NCI-H187 (cell line): ENCODE measurements at places on chromosomes 5 and 9.

DNA sequence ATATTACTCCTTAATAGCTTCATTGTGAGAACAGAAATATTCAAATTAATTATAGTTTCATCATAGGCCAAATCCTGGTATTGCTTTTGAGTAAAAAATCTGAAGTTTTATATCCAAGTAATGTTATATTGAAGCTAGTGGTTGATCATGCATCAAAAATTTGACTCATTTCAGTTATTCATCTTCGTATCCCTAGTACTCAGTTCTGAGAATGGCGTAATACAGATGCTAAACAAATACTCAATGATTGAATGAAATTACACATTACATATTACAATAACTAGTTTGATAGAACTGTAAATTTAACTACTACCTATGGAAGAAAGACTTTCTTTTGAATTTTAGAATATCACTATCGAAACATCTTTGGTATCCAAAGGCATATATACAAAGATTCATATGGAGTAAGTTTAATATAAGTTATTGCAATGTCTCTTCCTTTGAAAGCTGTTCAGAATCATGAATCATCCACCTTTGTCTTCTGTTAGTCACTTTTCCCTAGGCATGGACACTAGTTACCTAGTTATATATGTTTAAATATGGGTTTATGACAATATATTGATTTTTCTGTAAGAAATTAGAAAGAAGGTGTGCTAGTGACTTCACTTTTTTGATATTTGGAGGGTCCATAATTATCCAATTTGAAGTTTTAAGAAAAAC, 5.0 kb upstream of the ZNF462 start:
- no peak for DNase-seq

DNA sequence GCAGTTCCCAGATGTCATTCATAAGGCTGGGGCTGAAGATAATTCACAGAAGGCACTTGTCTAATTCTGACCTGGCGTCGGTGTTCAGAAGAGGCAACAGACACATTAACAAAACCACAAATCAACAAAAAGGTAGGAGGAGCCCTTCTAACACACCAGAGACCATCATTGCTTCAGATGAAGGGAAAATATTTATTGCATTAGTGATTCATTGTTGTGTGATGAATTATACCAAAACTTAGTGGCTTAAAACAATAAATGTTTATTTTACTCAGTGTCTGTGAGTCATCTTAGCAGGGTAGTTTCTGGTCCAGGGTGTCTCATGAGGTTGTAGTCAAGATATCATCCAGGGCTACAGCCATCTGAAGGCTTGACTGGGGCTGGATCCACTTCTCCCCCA, 91.3 kb upstream of the KIF2A start:
- no peak for DNase-seq

DNA sequence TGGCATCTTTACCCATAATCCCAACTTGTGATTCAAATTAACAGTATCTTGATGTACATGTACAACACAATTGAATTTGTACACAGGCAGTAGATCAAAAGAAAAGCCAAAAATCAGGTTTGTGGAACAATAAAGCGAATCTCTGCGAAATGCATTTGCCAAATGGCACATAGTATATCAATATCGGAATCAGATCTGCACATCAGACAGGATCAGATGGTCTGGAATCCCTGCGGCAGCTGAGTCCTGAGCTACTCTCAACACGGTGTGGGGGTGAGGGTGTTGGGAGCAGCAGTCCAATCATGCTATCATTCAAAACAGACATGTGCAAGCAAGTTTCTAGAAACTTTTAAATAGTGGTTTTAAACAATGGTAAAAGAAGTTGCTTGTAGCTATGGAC, 358.3 kb downstream of the SEMA5A start:
- DNase-seq: no peak

- no peak for DNase-seq
These were observed 30.7 kb downstream of the MED10 start for GRCh38 chr5:6347673-6348072.

DNA sequence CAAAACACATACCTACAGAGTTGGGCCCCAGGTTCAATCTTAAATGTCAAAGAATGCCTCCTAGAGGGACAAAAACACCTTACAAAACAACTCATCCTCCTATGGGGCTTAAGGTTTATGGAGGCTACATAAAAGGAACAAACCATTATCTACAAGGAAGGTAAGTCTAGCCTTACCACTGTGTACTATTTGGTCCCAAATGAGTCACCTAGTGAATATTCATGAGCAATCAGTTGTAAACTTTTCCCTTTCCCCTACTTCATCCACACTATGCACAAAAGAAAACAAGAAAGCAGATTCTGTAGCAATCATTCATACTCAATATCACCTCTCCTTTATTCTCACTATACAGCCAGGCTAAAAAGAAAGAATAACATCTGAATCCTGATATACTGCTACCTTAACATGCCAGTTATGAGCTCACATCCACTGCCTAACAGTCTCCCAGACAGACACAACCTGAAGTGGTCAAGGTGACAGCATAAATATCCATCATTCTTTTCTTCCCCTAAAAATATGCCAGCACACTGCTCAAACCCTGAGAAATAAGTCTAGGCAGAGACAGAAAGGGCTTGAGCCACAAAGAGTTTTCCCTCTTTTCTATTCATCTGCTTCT, 6.2 kb downstream of the OXCT1 start:
- DNase-seq: no peak

- no peak for DNase-seq
These were observed 54.7 kb upstream of the TSLP start for GRCh38 chr5:111016801-111017200.

DNA sequence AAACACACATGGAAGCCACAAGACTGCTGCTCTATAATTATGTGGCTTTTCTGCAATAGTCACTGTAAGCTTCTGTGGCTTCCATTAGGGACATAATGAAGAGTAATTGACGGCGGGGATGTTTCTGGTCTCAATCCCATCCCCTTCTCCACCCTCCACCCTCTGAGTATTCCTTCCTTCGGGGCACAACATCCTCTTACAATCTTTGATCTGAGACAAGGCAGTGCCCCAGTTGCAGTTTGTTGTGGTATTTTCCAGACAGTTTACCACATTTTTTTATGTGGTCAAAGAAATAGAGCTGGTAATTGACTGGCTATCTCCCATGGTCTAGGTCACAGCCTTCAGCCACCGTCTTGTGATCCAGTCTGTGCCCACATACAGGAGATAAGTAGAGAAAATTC, 277.7 kb downstream of the NR2F1-AS1 start:
- no peak for DNase-seq

DNA sequence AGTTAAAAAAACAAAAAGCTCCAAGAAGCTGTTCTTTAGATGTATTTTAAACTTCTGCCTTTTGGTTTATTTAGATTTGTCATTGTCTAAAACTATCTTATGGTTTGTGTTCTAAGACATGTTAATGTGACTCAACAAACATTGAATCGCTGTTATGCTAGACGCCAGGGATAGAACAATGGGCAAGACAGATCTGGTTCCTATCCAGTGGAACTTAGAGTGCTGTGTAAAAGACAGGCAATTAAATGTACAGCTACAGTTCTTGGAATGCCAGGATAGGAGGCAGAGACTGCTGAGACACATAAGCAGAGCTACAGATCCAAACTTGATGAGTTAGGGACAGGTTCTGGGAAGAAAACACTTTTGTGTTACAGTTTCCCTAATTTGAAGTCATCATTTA, 22.4 kb downstream of the LYRM7 start:
- DNase-seq: no peak

DNA sequence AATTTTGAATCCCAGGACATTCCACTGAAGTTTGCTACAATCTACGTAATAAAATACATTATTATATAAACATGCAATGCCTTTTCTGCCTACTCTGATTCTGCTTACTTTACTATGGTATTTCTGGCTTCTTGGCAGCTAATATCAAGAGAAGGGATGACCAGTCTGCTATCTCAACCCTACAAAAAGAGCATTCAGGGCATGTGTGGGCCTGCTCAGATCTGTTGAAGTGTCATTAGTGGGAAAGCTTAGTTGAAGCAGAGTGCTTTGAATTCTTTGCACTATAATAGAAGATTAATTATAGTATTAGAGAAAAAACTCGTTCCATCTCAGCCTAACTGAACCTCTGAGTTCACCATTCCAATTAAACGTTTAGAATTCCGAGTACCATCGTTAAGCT, 339.5 kb upstream of the ISL1 start:
- no peak for DNase-seq

DNA sequence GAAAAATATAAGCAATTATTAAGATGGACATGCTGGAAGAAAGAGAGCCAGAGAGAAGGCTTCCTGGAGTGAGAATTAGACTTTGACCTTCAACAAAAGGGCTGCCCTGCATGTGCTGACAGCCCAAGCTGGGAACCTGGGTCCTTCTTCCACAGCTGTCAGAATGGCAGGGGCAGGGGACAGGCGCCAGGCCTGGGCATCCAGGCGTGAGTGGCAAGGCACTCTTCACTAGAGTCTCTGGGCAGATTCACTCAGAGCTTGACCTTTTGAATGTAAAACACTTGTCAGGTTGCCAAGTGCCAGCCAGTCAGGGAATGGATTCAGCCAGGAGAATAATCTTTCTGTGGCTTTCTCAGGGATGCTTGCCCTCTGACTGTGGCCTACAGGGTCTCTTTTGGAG, 119.1 kb upstream of the CLINT1 start:
- DNase-seq: no peak

DNA sequence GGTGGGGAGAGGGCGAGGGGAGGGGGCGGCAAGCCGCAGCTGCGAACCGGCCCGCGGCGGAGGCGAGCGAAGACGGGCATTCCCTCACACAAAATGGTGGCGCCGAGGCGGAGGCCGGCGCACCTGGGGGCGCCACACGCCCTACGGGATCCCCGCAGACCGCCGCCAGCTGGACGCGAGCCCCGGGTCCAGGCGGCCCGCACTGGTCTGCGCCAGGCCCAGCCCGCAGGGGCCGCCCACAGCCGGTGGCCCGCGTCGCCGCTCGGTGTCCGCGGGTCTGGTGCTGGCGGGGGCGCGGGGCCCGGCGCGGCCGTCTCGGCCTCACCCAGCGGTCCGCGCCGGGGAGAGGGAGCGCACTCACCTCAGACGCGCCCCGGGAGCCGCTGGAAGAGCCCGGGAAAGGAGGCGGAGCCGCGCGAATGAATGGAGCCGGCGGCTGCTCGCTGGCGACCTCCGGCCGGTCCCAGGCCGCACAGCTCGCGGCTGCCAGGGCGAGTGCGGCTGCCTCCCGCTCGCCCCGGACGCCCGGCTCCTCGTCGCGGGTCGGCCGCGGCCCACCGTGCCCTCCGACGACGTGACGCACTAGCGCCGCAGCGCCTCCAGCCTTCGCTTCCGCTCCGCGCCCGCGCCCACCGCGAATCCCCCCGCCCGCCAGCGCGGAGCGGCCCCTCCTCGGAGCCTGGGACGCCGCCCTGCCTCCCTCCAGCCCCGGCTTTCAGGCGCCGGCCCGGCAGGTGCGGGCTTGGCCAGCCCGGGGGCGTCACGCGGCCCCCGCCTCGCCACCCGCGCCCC, at the start of gene FAM169A:
Gene FAM169A, minus strand, starts transcription at position 584 of the 792 bp plus-strand sequence. CDS start 24,711 bp downstream, outside the sequence.
- peak; percentile 49 for DNase-seq

DNA sequence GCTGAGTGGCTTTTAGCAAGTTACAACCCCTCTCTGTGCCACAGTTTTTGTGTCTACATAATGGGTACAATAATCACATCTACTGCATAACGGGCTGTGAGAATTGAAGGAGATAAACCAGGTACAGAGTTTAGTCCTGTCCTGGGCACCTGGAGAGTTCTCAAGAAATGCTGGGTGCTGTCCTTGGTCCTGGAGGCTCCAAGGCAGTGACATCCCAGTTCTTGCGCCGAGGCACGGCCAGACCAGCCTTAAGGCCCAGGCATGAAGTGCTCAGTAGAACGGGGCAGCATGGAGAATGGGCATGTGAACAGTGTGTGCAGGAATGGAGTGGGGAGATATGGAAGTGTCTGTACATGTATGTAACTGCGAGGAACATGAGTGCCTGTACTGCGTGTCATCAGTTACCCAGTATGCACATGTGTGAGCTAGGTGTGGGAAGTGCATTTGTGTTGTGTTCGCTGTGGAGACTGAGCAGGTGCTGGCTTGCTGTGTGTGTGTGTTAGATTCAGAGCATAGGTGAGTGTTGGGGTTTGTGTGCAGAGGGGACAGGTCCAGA, 6.3 kb upstream of the UNC5A start:
- DNase-seq: no peak

GRCh38 chr5:112919972-112920371, 2.1 kb downstream of the REEP5 start:
- DNase-seq: no peak

GRCh38 chr9:94643176-94643575, 3.9 kb upstream of the FBP1 start:
- no peak for DNase-seq

- no peak for DNase-seq
These were observed 90.6 kb downstream of the RALGPS1 start for GRCh38 chr9:127004946-127005769.

DNA sequence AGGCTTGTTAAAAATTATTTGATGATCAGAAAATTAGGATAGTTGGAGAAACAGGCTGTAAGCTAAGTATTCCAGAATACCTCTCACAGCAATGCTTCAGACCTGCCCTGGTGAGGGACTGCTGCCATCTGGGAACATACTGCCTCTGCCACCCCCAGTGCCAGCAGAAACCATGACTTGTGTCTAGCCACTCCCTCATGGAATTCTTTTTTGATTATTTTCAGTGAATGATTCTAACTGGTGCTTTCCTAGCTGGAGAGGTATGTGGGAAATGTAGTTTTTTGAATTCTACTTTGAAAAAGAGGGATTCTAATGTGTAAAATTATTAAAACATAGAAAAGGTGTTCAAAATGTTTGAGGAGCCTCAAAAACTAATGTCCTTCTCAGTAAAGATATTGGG, 126.3 kb downstream of the HMHB1 start:
- DNase-seq: no peak
